ENCODE measurements at places on chromosomes 11 and 22. TPM values are rescaled to one million over a fixed set of nuclear protein-coding genes. Genes with fewer than 3 reads are reported as not detected.

GAL3ST3 gene
- 0.26 TPM for total RNA-seq

IFITM10 gene
- total RNA-seq = not detected

DSCAML1 gene
- total RNA-seq = 0.29 TPM

MPZL3 gene
- 0.26 TPM for total RNA-seq

OR51B5 gene
- total RNA-seq = 0.85 TPM

OR2AG2 gene
- total RNA-seq = not detected

DNA sequence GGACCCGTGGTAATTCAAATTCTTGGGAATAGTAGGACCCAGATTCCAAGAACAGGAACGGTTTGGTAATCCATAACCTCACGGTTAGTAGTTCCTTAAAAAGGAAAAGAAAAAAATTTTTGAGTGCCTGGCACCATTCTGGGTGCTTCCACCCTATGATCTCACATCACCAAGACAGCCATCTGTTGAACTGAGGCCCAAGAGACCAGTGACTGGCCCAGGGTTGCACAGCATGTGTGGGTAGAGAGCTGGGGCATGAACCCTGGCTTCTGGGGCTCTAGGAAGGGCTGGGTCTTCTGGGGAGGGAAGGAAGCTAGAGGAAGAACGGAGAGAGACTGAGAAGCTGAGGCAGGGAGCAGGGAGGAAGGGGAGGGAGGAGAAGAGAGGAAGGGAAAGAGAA is 4.7 kb upstream of the SPI1 start:
- DNase-seq = no peak

DNA sequence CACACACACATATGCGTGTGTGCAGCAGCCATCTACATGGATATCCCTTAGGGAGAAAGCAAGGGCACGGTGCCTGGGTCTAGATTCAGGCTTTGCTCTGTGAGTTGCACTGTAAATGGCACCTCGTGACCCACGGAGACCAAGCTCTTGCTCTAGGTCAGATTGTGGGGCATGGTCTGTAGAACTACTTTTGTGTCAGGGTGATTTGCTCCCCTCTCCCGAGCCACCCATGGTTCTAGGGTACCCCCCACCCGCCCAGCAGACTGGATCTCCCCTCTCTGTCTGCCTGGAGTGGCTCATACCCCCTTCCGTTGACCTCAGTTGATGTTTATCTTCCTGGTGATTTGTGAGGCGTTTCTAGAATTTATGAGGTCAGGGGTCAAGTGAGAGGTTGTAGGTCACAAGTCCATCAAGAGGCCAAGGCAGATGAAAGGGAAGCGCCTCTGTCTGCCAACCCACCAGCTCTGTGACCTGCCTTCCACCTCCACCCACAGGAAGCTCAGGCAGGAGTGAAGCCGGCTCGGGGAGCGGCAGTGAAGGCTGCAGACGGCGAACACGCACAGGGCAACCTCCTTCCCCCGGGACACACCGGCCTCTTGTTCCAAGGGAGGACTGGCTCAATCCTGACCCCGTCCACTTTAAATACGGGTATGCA is 76.2 kb upstream of the TTLL12 start:
- no peak for DNase-seq

DNA sequence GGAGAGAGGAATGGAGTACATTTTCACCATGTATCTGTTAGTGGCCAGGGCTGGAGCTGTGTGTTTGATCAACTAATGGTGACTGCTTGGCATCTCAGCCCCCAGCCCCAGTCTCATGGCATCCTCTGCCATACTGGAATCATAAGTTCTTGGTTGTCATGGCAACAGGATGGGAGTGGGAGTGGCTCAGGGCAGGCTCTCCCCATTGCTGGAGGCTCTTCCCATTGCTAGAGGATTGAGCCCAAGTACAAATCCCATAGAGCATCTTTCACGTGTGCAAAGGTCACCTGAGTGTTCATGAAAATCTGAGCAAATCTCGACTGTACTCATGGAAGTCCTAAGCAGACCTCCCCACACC is 14.9 kb downstream of the DNAJB13 start:
- DNase-seq = no peak

DNA sequence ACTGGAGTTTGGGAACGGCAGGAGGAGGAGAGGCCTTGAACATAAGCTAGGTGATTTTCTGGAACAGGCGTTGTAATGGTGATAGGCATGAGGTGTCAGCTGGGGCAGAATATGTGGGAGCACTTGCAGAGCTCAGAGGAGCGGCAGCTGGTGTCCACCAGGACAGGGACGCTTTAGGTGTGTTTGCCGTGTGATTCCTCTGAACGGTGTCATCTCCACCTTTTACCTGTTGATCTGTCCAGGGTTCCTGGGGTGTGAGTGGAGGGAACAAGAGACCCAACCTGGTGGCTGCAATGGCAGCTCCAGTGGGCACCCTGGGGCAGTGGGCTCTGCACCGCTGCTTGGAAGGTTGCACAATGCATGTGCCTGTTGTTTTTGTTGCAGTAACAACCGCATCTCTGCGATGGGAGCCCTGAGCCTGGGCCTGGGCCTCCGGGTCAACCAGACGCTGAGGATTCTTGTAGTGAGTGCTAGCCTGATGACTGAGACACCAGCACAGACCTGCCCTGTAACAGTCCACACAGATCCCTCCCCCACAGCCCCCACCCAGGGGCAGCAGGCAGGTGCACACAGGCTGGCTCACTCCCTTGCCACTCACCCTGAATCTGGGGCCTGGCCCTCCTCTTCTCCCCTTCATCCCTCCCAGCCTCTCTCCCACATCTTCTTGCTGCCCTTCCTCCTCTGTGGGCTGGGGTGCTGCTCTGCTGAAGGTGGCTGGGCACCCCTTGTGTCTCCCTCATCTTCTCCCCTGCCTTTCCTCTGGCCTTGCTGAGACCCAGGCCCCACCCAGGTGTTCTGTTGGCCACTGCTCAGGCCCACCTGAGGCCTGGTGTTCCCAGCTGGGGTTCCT is 9.2 kb downstream of the LRRC74B start:
- DNase-seq = peak; percentile 11

GRCh38 chr11:76419896-76420295 is 24.9 kb upstream of the EMSY start:
- no peak for DNase-seq

DNA sequence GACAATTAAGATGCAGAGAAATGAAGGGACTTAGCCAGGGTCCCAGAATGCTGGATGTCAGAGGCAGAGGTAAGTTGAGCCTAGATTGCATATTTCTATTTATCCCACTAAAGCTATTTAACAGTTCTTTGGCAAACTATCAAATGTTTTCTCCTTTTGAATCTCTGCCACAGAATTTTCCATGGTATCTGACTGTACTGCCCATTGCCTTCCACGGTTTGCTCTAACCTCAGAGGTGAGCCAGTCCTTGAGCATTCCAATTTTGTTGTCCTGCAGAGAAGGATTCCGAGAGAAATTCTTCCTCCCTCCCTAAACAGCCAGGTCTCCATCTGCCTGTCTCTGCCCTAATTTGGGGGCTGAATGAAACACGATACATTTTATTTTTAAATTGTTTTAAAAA is 368.3 kb upstream of the SYN3 start:
- no peak for DNase-seq

DNA sequence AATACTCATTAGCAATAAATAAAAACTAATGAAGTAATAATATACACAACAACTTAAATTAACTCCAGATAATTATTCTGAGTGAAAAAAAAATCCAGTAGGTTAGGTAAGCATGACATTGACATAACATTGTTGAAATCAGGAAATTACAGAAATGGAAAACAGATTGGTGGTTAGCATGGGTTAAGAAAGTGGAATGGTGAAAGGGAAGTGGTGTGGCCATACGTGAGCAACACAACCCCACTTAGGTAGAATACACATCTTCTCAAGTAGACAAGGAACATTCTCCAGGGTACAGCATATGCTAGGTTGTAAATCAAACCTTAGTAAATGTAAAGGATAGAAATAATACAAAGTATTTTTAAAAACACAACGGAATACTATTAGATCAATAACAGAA is 30.2 kb upstream of the CLTCL1 start:
- DNase-seq = no peak

DNA sequence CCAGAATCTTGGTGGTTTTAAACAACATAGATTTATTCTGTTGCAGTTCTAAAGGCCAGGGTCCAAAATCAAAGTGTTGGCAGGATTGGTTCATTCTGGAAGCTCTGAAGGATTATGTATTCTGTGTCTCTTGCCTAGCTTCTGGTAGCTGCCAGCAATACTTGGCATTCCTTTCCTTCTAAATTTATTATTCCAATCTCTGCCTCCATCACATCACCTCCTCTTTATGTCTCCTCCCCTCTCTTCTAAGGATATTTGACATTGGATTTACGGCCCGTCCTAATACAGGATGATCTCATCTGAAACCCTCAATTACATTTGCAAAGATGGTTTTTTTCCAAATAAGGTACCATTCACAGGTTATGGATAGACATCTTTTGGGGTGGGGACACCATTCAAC is 186.5 kb downstream of the SBF2 start:
- no peak for DNase-seq

- no peak for DNase-seq
These were observed 6.2 kb upstream of the FTH1 start for GRCh38 chr11:61973476-61974162.

All from uterus (tissue), 4 donors.